ENCODE measurements at places on chromosomes 12 and 14. TPM values are rescaled to one million over a fixed set of nuclear protein-coding genes. Genes with fewer than 3 reads are reported as not detected.

DNA sequence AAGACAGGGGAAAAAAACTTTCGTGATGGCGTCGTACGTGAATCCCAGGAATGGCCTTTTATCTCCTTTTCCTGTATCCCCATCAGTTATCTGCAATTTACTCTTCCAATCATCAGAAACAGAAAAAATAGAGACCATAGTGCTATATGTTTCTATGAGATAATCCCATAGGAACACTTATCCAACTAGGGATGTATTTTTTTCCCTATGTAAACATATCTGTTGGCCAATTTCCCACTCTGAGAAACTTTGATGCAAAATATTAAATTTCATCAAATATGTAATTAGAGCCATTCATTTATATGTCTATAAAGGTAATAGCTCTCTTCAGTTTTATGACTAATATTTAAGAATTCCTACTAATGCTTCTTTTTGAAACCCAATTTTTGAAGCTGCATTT, at the start of gene OR4K13:
Gene OR4K13 (minus strand): TSS at position 101 of the 400 bp plus-strand sequence. CDS start 1,280 bp downstream, outside the sequence.
- no peak within 1 kb of the TSS for H3K27ac ChIP-seq
- H3K36me3 ChIP-seq, result no peaks in the 10 kb centered on the region
- DNase-seq, result no peak
- no peak within 1 kb of the TSS for H3K4me3 ChIP-seq
- H3K4me1 ChIP-seq, result no peaks in the 10 kb centered on the region

GRCh38 chr12:73372856-73373255, 1100.7 kb downstream of the TRHDE start:
- H3K27ac ChIP-seq, result no peak overlapping the region
- DNase-seq, result no peak
- no peaks in the 10 kb centered on the region for H3K36me3 ChIP-seq

DNA sequence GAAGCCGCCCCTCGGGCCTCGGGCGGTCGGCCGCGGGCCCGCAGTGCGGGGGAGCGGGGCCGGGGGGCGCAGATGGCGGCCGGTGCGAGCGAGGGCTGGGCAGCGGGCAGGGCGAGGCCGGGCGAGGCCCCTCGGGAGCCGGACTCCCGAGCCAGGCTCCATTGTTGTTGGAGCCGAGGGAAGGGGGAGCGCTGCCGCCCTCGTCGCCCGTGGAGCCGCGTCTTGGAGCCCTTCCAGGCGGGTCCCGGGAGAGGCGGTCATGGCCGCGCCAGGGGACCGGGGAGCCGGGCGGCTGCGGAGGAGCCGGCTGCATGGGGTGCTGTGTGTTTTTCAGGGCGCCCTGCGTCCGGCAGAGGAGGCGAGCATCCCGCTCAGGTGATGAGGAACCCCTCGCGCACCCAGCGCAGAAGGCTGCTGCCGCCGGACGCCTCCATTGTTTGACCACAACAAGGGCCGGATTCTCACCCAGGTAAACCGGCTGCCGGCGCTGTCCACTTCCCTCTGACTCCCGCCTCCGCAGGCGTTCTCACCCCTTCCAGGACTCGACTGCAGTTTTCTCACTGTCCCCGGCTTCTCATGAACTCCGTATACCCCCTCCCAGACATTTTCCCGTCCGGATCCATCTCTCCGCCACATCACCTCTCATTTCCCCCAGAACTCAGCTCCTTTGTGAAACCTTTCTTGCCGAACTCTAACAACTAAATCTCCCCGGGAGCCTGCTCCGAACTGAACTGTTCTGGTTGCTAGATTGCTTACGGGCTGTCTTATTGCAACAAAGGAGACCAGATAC, 732 bp downstream of the ZNF664 start:
- H3K36me3 ChIP-seq, result peaks cover 9% of the 10 kb centered on the region
- peaks cover 11% of the 10 kb centered on the region for H3K4me1 ChIP-seq
- peak overlapping the region; percentile 51 for H3K4me3 ChIP-seq
- peak; percentile 48 for DNase-seq
- H3K27me3 ChIP-seq, result no peaks in the 10 kb centered on the region

DNA sequence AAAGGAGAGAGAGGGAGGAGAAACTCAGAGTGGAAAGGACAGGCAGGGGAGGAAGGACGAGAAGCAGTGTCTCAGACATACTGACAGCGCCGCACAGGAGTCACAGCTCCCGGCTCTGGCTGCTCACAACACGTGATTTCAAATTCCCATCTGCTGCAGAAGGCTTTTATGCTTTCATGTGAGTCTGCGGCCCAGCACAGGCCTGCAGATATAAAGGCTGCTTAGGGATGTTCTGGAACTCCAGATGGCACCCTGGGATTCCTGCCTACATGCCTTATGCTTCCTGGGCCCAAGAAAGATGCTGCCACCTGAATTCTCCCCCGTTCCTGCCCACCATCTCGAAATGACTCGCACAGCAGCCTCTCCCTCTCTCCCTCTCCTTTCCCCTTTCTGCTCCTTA, 89.6 kb downstream of the NUAK1 start:
- H3K27me3 ChIP-seq, result no peaks in the 10 kb centered on the region
- H3K4me3 ChIP-seq, result no peak overlapping the region
- H3K27ac ChIP-seq, result no peak overlapping the region
- no peaks in the 10 kb centered on the region for H3K36me3 ChIP-seq
- no peak for DNase-seq

The PTHLH gene
- total RNA-seq, result not detected

The TOMM20L gene
- not detected for total RNA-seq

Measured in natural killer cell (primary cell).